Activated T-helper 1 cell treated with anti-CD3 and anti-CD28 coated beads, Interleukin-2, amount 50 U/mL, for 16 hours (primary cell): ENCODE measurements at places on chromosomes 1 and 21.

DNA sequence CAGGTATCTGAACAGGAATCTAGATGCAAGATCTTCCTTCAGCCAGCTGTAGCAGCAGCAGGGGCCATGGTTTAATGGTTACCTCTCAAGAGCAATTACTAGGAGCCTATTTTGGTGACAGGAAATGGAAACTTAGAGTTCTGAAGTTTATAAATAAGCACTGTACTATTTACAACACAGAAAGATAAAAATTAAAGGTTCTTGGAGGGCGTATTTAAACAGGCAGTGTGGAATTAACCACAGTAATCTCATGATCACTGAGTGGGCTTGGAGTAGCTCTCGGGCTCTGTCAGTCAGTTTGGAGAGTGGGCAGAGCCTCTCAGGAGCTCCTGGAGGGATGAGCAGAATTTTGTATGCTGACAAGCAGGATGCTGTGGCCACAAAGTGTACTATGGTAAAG is 10.2 kb upstream of the FCRL5 start:
- DNase-seq: no peak

GRCh38 chr1:14298806-14299205 is 299.7 kb upstream of the KAZN start:
- DNase-seq: no peak

DNA sequence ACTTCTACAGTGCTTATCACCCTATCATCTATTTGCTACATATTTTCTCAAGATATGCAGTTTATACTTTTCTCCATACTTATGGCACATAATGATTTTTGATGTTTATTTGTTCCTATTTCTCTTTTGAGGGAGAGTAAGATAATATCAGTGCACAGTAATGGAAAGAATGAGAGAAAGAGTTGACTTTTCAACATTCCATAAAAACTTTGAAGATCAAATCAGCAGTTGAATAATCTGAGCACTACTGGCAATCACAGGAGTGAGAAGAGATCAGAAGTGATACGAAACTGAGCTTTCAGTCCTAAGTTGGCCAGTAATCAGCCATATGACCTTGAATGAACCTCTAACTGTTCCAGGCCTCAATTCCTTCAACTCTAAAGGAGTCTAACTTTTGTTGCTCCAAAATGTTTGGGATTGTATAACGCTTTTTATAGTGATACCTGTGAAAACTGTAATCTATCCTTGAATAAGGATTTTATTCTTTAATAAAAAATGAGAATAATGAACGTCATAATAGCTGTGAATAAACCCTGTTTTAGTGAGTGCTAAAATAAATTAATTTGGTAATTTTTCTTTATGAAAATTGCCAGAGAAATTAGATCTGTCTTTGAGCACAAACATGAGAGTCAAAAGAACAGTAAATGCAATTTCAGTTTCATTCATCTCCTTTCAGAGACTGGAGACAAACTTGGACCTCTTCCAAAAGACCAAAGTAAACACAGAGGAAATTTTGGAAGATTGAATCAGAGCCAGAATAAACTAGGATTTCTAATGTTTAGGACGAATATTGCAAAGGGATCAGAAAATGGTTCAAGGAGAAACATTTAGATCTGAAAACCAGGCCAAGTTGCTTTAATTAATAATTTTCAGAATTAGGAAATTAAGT is 309.9 kb downstream of the ADGRL2 start:
- DNase-seq: no peak

DNA sequence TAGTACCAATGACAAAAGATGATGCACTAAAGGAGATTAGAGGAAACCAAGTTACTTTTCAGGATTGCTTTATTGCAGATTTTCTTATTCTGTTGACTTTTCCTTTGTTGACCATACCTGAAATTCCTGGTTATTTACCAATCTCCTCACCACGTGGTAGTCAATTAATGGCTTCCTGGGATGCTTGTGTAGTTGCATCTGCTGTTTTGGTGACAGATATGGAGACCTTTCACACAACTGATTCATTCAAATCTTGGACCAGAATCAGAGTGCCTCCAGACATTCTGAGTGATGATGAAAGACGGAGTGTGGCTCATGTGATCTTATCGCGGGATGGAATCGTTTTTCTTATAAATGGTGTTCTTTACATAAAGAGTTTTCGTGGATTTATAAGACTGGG is 91.3 kb downstream of the CATSPERE start:
- DNase-seq: no peak

DNA sequence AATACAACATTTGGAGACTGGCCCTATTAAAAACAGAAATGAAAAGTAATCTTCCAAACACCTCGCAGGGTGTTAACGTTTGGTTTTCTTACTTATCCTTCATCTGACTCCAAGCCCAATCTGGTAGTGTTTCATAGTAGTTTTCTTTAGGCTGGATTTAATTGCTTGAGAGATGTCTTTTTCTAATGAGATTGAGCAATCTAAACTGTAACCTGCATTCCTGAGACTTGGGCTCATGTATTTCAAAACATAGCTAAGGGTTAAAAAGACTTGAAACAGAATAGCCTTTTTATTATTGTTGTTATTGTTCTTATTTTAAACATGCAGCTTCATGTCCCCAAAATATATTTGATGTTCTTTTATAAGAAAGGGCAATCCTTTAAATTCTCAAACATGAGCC is 278.9 kb downstream of the TGFB2 start:
- DNase-seq: no peak

DNA sequence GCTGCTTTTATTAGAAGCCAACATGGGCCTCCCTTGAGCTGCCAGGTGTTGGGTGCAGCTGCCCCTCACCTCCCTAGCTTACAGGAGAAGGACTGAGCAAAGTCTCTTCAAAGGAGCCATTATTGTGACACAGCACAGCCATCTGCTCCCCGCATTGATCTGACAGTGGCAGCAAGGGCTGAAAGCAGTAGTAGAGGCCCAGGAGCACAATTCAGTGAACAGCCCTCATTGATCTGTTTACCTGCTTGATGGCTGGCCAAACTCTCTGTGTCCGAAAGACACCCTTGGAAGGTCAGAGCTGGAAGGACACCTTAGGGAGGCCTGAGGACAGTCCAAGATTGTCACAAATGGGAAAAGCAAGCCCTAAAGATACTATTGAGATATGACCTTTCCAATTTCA is 14.5 kb downstream of the HMGB4 start:
- no peak for DNase-seq

DNA sequence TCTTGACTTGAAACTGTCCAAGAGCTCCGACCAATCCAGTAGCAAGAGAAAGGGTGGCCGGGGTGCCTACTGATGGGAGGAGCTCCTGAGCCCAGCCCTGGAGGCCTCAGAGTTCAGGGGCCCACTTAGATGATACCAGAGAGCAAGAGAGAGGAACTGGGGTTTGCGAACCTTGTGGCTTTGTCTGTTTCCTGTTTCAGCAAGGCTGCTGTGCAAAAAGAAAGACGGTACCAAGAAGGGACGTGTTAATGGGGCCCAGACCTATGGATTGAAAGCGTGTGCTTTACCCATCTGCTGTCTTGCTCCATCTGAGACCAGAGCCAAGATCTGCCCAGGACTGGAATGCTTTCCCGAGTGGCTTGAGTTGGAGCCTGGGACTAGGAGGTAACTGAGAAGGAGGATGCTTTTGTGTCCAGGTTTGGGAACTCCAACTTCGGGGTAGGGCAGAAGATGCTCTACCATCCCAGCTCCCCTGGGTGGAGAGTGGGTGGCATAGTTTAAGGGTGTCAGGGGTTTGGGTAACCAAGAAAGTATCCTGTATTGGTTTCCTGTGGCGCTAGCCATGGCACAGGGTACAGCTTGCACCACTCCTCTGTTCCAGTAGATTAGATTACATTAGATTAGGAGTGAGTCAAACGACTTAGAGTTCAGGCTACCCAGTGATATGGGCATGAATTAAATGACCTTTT is at the start of gene TRAF3IP3:
TSS of gene TRAF3IP3 (plus strand) at position 128 of the 689 bp plus-strand sequence. CDS start 3,987 bp downstream, outside the sequence.
- DNase-seq: peak; percentile 48

- DNase-seq: no peak
Measured at GRCh38 chr1:5849550-5849949, 142.7 kb downstream of the NPHP4 start.

- DNase-seq: no peak
Measured at GRCh38 chr1:160309571-160309970, 24.6 kb upstream of the PEX19 start.

DNA sequence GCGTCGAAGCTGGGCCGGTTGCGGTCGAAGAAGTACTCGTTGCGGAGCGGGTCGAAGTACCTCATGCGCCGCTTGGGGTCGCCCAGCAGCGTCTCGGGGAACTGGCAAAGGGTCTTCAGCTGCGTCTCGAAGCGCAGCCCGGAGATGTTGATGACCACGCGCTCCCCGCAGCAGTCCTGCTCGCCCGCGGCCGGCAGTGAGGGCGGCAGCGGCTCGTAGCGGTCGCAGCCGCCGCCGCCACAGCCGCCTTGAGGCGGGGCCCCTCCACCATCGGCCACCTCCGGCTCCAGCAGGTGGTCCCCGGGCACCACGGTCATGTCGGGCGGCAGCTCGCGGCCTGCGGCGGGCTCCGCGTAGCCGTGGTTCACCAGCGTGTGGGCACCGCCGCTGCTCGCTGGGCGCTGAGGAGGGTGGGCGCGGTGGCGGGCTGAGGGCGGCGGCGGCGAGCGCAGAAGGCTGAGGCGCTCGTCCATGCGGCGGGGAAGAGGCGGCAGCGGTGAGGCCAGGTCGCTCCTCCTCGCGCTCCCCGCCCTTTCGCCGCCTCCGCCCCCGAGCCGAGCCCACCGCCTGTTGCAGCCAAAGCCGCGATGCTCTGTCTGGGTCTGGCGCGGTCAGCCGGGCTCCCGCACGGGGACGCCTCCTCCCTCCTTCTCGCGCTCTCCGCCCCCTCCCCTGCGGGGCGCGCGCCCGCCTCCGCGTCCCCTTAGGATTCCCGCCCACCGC is at the start of gene KCNA3:
TSS of gene KCNA3 (minus strand) at position 604 of the 723 bp plus-strand sequence. CDS start at position 473, 131 bp downstream.
- DNase-seq: peak; percentile 62

DNA sequence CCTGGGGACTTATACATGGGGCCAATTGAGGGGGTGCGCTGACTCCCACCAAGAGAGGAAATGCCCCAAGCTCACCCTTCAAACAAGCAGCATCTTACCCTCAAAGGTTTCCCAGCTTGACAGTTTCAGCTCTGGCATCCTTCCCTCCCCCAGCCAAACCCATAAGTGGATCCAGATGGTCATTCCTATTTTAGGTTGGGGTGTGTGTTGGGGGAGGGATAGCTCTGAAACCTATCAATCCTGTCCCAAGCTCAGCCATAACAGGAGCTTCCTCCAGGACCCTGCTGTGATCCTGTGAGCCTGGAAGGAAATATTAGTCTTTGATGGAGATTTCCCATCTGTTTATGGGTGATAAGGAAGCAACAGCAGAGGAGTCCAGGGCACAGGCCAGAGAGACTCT is 3.4 kb upstream of the TMEM222 start:
- no peak for DNase-seq

DNA sequence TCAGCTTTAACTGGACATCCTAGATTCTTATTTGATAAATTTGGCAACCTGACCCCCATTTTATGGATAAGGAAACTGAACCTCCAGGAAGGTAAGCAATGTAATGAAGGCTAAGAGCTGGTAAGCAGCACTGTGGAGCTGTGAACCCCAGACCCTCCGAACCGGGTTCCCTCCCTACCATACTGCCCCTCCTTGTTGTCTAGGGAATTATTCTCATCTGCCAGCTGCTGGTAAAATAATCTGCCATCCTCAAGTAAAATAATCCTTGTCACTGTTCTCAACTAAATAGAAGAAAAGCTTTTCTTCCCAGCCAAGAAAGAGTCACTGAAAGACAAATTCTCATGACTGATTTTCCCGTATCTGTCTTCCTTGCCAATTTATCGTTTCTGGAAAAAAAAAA is 55.8 kb upstream of the PRDX6 start:
- no peak for DNase-seq

GRCh38 chr1:32939655-32940371 is 24.8 kb downstream of the RNF19B start:
- no peak for DNase-seq
